Frontal cortex (tissue), 4 donors: ENCODE measurements at places on chromosomes 1 and 21.

DNA sequence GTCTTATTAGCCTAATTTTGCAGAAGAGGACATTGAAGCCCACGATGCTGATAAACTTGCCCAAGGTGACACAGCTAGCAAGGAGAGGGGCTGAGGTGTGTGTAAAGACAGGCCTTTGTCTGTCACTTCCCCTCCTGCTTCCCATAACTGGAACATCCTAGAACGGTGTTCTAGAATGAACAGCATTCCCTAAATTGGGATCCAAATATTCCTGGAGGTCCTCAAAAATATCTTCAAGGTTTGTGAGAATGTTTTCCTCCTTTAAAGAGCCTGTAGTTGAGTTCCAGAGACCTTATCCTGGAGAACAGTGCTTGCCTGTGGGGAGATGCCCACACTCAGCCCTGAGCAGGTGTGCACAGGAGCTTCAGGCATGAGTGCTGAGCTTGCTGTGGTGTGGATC lies 41.5 kb upstream of the SAMD13 start:
- no peak for DNase-seq

GRCh38 chr1:171828794-171829193 lies 12.5 kb upstream of the DNM3 start:
- no peak for DNase-seq

GRCh38 chr1:193569096-193569982 lies 382.9 kb upstream of the B3GALT2 start:
- DNase-seq = no peak

DNA sequence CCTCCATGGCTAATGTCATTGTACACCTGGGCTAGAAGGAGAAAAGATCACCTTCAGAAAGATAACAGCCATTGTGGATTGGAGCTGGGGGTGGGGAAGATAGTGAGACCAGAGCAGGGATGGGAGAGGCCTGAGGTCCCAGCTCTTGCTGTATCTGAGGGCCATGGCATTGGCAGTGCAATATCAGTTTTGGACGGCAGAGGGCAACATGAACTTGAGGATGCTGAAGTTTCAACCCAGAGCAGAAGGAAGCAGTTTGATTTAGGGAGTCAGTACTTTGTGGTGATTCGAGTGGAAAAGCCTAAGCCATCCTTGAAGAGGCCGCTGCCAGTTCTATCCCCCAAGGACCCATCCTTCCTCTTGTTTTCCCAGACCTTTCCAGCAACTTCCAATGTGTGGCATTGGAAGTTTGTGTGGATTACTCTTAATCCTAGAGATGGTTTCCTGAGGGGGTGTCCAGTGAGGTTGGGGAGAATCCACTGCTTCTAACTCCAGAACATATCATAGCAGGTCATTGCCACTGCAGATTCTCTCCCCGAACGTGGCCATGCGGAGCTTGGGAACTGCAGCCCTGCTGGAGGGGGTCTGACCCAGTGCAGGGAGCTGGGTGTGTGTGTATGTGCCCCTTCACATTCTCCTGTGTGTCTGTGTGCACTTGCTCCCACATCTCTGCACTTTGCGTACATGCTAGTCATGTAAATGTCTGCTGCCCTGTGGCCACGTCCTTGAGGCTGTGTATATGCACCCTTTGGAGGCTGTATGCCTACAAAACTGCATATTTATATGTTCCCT lies 24.1 kb downstream of the SLC26A9 start:
- DNase-seq = peak; percentile 61

DNA sequence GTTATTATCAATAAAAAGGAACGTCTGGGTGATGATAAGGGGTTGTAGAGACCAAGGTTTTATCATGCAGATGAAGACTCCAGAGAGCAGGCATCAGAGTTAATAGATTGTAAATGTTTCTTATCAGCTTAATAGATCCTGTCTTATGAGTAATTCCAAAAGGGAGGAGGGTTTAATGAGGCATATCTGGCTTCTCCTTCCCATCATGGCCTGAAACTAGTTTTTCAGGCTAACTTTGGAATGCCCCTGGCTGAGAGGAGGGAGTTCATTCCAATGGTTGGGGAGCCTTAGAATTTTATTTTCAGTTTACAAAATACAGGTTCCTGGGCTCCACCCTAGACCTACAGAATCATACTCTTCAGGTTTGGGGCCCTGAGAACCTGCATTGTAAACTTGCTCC lies 13.5 kb downstream of the PLA2G2D start:
- no peak for DNase-seq

- no peak for DNase-seq
These were observed 67.9 kb downstream of the NOS1AP start for GRCh38 chr1:162137179-162137960.

- DNase-seq = no peak
These were observed 2.3 kb downstream of the HIPK1 start for GRCh38 chr1:113931451-113931851.

DNA sequence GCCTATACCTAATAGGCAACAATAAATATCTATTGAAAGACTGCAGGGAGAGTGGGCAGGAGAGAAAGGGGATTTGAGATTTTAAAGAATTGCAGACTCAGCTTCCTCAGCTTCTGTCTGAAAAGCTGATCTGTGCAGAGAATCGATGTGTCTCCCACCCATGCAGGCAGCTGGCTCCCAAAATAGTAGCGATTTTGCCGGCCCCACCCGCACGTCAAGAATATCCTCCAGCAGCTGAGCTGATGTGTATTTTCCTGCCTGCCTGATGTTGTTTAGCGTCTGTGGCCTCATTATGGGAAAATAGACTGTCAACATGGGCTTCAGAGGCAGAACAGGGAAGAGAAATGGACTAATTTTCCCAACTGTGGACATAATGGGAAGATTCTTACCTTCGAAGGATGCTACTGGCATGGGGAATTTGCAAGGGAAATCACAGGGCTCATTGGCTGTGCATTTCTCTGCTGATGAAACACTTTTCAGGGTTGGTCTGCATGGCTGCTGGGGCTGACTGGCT lies 699.8 kb downstream of the PTPRU start:
- no peak for DNase-seq
